ENCODE measurements at places on chromosomes 4 and X. TPM values are rescaled to one million over a fixed set of nuclear protein-coding genes. Genes with fewer than 3 reads are reported as not detected.
A peak's percentile ranks its signal among the peaks of the same experiment; 100 is the strongest.

The EGF gene
- 9.8 TPM for total RNA-seq

DNA sequence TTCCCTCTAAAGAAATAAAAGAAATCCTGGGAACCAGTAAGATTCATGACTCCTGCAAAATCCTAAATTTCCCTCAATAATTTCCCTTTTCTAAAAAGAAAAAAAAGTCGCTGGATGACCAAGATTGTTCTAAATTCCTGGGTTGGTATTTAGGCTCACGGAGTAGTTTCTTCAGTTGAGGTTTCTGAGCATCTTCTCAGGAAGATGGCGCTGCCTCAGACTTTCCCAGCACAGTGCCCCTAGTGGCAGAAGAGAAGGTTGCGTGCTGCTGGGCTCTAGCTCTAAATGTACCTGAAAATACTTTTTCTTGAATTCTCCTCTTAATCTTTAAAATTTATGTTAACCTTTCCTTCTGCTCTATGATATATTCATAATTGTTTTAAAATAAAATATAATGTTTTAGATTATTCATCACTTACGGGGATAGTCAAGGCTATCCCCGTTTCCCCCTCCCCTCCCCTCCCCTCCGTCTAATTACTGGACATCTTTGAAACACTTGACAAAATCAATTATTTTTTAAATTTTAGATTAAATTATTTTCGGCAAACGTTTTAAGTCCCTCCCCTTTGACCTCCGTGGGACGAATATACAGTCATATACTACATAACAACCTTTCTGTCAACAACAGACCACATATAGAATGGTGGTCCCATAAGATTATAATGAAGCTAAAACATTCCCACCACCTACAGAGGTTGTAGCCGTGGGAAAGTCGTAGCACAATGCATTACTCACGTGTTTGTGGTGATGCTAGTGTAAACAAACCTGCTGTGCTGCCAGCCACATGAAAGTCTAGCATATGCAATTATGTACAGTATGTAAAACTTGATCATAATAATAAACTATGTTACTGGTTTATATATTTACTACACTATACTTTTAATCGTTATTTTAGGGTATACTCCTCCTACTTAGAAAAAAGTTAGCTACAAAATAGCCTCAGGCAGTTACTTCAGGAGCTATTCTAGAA, 41.0 kb upstream of the GATB start:
- H3K4me1 ChIP-seq: no peaks in the 10 kb centered on the region
- H3K4me3 ChIP-seq: no peak overlapping the region
- DNase-seq: peak; percentile 87
- H3K36me3 ChIP-seq: no peaks in the 10 kb centered on the region

GRCh38 chr4:4613641-4614286, 71.9 kb upstream of the STX18 start:
- H3K4me1 ChIP-seq: no peaks in the 10 kb centered on the region
- H3K4me3 ChIP-seq: no peak overlapping the region
- H3K27me3 ChIP-seq: no peaks in the 10 kb centered on the region
- no peak overlapping the region for H3K27ac ChIP-seq
- H3K36me3 ChIP-seq: no peaks in the 10 kb centered on the region

- no peaks in the 10 kb centered on the region for H3K27me3 ChIP-seq
- no peaks in the 10 kb centered on the region for H3K36me3 ChIP-seq
Observed at GRCh38 chr4:44661940-44662622, 10.7 kb upstream of the YIPF7 start.

The CCDC120 gene
- 14.0 TPM for total RNA-seq

GRCh38 chr4:6696611-6697010, 2.9 kb downstream of the S100P start:
- no peak overlapping the region for H3K27ac ChIP-seq
- H3K4me3 ChIP-seq: no peak overlapping the region
- H3K27me3 ChIP-seq: no peaks in the 10 kb centered on the region
- H3K4me1 ChIP-seq: no peaks in the 10 kb centered on the region
- DNase-seq: no peak

GRCh38 chr4:98935633-98936032, 6.7 kb upstream of the EIF4E start:
- no peaks in the 10 kb centered on the region for H3K27me3 ChIP-seq
- no peak overlapping the region for H3K27ac ChIP-seq
- no peaks in the 10 kb centered on the region for H3K36me3 ChIP-seq
- no peaks in the 10 kb centered on the region for H3K4me1 ChIP-seq
- no peak overlapping the region for H3K4me3 ChIP-seq
